ENCODE measurements at places on chromosomes 11 and 22.

DNA sequence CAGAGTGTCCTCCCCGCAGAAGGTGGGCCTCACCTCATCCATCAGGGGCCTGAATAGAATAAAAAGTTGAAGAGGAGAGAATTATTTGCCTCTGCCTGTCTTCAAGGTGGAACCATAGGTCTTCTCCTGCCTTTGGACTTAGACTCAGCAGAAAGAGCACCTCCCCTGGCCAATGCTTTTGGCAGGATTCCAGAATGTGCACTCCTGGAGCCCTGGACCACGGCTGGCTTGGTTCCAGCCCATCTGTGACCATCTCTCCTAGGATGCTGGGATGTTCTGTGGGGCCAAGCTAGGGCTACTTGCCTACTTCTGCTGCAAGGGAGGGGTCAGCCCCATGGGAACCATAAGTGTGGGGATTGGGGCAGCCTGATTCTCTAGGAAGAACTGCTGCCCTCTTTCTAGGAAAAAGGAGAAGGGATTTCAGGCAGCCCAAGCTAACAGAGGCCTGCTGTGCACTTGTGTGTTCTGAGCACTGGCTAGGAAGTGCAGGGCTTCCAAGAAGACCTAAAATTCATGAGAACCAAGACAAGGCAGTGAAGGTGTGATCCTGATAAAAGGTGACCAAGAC lies 32.2 kb upstream of the SHANK2 start:
- DNase-seq = no peak

DNA sequence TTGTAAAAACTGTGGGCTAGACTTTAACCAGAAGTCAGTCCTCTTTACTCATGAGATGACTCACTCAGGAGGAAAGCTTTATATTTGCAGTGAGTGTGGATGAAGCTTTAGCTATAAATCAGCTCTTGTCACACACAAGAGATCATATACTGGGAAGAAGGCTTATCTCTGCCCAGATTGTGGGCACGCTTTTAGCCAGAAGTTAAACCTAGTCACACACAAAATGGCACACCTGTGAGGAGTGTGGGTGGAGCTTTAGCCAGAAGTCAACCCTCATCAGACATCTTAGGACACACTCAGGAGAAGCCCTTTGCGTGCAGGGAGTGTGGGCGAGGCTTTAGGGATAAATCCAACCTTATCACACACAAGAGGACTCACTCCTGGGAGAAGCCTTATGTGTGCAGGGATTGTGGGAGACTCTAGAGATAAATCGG lies 706.9 kb upstream of the LUZP2 start:
- no peak for DNase-seq

DNA sequence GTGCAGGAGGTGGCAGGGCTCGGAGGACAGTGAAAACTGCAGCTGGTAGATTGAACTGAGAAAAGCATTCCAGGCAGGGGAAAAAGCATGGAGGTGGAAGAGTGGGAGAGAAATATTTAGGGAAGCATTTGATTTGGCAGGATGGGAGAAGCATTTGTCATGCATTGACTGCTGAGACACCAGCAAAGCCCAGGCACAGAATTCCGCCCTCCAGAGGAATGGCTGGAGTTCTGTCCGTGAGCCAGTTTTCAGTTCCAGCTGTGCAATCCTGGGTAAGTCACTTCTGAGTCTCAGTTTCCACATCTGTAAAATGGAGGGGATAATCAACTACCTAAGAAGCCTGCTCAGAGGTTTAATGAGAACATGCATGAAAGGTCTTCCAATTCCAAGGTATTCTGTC lies 4.3 kb upstream of the TSKU start:
- no peak for DNase-seq

- no peak for DNase-seq
Observed at GRCh38 chr22:37053310-37054055, 1.9 kb downstream of the KCTD17 start.

DNA sequence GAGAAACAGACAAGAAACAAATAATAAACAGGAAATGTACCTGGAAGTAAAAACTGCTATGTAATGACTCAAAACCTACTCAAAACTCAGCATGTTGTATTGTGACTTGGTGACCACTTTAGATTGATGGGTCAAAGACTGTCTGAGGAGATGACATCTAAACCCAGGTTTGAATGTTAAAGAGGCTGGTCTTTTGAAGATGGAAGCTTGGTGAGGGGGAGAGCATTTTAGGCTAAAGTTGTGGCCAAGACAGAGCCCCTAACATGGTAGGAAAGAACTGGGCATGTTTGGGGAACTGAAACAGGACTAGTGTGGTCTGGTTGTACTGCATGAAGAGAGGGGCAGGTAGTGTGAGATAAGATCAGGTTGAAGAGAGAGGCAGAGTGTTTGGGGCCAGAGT lies 85.3 kb upstream of the MYO18B start:
- no peak for DNase-seq

GRCh38 chr22:34161431-34162123 lies 241.3 kb upstream of the LARGE1 start:
- no peak for DNase-seq

- DNase-seq = no peak
Observed at GRCh38 chr11:119861160-119861559, 132.2 kb upstream of the NECTIN1 start.

DNA sequence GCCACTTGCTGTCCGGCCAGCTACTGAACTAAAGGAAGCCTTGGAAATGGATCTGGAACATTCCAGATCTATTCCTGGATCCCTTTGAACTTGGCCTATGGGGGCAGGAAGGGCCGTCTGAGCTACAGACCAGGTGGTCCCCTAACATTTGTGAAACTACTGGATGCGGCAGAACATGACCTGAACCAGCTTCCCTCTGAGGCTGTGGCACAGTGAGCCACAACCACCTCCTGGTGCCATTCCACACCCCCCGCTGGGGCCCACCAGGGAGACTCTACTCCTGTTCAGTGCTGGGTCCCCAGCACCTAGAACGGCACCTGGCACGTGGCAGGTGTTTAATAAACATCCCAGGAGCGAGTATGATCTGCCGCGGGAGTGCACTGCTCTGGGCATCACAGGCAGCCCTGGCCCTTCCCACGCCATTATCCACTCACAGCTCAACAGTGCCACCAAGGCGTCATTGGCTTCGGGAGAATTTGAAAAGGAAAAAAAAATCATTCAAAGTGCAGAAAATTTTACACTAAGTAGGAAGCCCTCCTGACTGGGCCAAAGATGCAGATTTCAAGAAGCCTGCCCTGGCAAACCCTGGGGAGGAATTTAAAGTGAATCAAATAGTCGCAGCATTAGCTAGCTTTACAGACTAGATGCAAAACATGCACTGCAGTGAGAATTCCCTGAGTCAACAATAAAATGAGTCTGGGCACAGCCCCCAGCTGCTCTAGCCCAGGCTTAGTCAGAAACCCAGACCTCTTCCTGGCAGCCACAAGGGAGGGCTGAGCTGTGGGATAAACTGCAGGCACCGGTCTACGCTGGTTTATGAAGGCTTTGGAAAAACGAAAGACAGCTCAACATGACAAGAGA lies 14.3 kb upstream of the EFCAB6 start:
- no peak for DNase-seq

GRCh38 chr11:65857500-65857852 lies 504 bp downstream of the CFL1 start:
- no peak for DNase-seq

DNA sequence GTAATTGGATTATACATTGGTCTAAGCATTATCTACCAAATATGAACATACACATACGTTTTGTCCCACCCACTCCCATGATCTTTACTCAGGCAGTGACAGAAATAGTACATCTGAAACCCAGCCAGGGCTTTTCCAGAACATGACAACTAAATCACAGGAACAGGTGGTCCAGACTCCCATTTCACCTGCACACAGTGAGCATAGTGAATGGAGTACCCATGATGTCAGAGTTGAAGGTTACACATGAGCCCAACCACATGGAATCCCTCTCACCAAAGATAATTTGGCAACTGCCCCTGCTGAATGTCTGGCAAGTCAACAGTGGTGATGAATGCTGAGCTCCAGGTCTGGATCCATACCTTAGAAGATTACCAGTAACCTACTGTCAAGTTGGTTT lies 411.9 kb upstream of the LUZP2 start:
- DNase-seq = no peak

GRCh38 chr22:29892315-29893156 lies 9.6 kb downstream of the MTMR3 start:
- DNase-seq = no peak

DNA sequence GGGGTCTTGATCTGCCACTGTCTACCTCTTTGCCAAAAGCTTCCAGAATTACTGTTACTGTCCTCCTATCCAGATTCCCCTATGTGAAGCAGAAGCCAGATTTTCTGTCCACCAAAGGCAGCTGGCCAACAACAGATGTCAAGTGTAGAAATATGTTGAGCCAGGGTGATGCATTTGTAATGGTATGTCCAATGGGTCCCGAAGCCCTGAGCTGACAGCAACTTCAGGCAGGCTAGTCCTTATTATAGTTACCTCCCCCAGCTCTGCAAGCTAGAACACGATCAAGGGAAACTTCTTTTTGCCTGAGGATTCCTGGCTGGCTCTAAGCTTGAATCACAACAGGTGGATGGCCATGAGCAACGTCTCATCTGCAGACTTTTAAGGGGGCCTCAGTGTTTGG lies 10.2 kb downstream of the PAMR1 start:
- DNase-seq = no peak

DNA sequence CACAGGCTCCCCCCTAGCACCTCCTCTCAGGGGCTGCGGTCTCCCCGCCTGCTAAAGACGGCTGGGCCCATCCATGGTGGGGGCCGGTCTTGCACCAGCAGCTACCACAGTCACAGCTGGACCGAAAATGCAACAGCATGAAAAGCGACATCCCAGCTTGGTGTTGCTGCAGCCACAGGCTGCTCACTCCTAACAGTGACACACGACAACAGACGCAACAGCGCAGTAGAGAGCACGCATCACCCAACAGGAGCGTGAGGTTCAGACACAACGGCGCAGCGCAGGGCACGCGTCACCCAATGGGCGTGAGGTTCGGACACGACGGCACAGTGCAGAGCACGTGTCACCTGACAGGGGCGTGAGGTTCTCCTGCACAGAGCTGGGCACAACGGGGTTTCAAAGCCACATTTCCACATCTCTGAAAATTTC lies 24.1 kb downstream of the TOLLIP start:
- no peak for DNase-seq

GRCh38 chr11:78548911-78549590 lies 25.6 kb downstream of the NARS2 start:
- no peak for DNase-seq

- no peak for DNase-seq
Observed at GRCh38 chr22:43094085-43094484, 4.9 kb upstream of the TTLL1 start.

DNA sequence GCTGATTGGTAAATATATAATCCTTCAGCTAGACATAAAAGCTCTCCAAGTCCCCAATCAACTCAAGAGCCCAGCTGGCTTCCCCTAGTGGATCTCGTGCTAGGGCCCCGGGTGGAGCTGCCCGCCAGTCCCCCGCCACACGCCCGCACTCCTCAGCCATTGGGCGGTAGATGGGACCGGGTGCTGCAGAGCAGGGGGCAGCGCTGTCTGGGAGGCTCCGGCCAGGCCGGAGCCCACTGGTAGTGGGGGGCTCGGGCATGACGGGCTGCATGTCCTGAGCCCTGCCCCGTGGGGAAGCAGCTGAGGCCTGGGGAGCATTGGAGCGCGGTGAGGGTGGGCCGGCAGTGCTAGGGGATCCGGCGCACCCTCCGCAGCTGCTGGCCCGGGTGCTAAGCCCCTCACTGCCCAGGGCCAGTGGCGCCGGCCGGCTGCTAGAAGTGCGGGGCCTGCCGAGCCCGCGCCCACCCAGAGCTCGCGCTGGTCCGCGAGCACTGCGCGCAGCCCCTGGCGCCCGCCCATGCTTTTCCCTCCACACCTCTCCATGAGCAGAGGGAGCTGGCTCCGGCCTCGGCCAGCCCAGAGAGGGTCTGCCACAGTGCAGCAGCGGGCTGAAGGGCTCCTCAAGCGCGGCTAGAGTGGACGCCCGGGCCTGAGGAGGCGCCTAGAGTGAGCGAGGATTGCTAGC lies 1680.6 kb upstream of the RAG2 start:
- no peak for DNase-seq

GRCh38 chr22:32395107-32395506 lies 16.9 kb downstream of the RTCB start:
- DNase-seq = no peak

- DNase-seq = no peak
Observed at GRCh38 chr11:105232021-105232420, 92.5 kb upstream of the CARD18 start.

GRCh38 chr11:87255589-87255988 lies 217.9 kb downstream of the TMEM135 start:
- no peak for DNase-seq

DNA sequence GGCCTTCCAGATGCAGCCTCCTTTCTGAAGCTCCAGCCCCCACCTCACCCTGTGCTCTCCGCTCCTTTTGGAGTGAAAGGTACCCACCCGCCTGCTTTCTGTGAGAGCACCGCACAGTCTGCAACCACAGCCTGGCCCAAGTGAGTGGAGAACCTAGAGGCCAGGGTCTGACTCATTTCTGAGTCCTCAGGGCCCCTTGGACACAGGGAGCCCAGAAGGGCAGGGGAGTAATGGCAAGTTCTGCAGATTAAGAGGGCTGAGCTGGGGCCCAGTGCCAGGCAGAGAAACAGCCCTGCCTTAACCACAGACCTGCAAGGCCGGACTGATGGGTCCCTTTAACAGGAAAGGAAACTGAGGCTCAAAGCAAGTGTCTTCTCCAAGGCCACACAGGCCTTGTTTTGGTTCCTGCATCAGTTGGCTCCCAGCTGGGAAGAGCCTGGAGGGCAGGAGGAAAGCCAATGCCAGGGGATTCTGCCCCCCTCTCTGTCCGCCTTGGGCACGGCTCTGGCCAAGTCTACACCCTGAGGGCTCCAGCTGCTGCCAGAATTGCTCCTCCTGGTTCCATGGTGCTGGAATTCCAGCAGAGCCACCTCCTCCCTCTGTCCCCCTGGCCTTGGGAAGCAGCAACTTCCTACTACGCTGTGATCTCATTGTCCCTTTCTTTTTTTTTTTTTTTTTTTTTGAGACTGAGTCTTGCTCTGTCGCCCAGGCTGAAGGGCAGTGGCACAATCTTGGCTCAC lies 55.1 kb downstream of the CYTH4 start:
- DNase-seq = no peak

GRCh38 chr22:35126993-35127392 lies 61.0 kb downstream of the ISX start:
- no peak for DNase-seq
